NCI-H2107 (cell line): ENCODE measurements at places on chromosomes 5 and 9.
A peak's percentile ranks its signal among the peaks of the same experiment; 100 is the strongest.

- DNase-seq = no peak
These were observed 219.9 kb upstream of the BRINP1 start for GRCh38 chr9:119588874-119589744.

DNA sequence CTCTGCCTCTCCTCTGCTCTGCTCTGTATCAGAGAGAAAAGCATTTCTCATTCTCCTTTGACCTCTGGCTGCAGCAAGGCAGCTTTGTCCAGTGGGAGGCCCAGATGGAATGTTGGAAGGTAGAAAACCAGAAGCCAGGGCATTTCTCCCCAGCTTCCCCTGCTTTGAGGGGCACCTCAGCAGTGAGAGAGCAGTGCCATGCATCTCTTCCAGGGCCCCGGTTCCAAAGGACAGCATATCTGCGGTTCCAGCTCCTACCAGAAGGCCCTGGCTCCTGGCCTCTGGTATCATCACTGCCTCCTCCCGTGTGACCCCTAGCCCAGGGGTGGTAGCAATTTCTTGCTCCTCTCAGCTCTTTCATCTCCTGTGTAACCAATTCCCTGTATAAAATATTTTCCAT, 190.8 kb downstream of the SPOCK1 start:
- DNase-seq = no peak

DNA sequence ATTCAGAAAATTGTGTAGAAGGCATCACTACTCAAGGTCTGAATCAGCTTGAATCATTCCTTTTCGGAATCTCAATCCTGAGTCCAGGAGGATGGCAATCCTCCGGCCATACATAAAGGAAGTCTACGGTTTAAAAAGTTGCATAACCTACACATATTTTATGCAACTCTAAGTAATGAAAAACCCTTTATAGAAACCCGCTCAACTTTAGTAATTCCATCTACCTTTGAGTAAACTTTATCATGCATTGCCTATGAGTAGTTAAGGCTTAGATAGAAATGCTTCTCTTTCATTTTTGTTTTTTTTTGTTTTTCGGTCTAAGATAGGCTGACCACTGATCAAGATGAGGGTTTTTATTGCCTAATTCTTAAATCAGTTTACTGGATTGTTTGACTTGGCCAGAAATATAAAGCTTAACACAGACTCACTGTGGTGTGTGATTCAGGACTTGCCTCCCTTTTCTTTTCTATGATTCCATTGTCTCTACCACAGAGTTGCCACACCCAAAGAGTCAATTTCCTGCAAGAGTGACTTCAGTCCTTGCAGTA, 85.0 kb downstream of the LURAP1L start:
- DNase-seq = no peak

- no peak for DNase-seq
These were observed 26.5 kb downstream of the SEMA4D start for GRCh38 chr9:89471390-89471789.

DNA sequence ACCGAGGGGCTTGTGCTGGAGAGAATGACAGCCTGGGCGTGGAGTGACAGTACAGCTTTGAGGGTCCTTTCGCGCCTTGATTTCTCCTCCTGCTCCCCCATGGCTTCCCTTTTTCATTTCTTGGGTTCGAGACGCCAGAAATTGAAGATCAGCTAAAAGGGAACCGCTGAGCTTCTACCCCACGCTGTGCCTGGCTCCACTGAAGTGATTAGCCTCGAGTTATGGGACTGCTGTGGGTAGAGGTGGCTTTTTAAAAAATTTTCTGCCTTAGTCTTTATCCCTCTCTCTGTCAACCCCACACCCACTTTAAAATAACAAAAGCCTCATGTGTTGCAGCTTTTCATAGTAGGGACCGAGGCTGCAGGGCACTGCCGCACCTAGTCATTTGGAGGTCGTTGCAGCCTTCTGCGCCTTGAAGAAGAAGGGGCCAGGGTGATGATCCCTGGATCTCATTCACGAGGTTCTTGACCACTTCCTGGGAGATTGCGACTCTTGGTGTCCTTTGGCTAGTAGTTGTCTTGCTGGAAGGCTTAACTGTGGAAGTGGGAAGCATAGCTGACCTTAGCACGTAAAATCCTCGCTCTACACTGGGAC, 603 bp downstream of the PPIP5K2 start:
- no peak for DNase-seq

DNA sequence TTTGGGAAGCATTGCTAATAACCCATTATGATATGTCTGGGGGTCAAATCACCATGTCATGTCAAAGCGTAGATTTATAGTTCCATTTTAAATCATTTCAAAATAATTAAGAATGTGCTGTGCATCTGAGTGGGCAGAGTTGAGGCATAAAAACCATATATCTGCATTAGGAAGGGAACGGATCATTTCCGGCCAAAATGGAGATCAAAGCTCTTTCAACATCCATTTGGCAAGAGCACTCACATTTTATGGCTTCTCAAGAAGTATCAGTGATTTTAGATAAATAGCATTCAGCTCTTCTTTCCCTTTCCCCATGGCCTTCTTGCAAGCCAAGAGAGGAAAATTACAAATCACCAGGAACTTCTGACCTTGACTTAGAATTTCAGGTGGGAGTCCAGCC, 89.9 kb downstream of the HSPA4 start:
- DNase-seq = no peak

DNA sequence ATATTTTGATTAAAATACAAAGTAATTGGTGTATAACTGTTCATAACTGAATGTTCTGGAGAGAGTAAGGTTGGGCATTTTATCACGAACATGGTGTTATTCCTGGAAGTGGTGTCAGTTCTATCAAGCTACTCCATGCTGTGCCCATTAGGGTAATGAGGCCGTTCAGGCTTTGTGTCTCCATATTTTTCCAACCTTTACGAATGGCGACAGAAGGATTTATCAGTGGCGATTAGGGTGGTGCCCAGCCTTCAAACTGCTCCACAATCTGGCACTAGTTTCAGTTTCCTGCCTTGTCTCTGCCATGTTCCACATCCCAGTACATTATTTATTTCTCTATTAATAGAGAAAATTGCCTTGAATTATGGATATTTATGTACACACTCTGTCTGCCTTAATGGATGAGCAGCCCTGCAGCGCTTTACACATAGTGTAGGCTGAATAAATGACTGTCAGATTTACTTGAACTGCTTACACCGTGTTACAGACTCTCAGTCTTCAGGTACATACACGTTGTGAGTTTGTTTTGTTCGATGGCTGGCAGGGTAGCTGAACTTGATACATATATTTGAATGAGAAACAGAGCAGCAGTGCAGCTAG, 23.9 kb upstream of the TMC1 start:
- DNase-seq = no peak

DNA sequence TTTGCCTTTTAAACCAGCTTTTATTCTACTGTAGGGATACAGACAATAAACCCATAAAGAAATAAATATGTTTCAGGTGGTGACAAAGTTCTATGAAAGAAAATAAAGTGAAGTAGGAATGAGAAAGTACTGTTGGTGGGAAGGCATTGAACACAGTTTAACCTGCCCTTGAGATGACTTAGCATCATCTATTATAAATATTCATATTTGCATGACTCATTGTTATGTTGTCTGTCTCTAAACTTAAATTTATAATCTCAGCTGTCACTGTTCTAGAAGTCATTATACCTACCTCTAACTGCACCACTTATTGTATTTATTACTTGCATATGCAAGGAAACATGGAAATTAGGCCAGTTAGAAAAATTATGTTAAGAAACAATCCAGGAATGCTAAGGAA, 202.2 kb downstream of the CHSY3 start:
- DNase-seq = no peak

DNA sequence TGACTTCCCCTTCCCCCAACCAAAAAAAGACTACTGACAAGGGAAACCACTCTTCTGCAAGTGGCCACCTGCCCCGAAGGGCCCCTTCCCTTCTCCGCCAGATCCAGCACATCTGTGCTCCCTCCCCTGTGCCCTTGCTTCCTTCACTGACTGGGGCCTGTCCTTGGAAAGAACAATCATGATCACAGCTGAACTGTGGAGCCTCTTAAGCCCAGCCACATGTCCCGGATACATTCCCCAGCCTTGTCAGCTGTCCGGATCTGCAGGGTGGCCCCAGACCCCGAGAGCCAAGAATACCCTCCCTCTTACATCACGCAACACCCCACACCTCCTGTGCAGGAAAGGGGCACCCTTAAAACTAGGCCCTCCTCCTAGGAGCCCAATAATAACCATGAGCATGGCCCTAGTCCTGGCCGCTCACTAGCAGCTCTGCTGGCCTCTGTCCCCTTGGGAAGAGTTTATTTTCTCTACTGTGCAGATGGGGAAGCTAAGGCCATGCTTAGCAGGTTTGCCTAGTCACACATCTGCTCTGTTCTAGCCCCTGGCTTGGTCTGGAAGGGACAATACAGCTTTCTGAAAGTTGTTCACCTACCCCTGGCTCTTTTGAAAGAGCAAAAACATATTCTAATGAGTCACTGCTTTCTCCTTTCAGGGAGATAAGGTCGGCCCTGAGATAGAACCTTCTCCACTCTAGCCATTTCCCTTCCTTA, 3.8 kb downstream of the SPRY4 start:
- DNase-seq = no peak

GRCh38 chr5:98791898-98792580, 18.6 kb downstream of the RGMB start:
- DNase-seq = no peak

DNA sequence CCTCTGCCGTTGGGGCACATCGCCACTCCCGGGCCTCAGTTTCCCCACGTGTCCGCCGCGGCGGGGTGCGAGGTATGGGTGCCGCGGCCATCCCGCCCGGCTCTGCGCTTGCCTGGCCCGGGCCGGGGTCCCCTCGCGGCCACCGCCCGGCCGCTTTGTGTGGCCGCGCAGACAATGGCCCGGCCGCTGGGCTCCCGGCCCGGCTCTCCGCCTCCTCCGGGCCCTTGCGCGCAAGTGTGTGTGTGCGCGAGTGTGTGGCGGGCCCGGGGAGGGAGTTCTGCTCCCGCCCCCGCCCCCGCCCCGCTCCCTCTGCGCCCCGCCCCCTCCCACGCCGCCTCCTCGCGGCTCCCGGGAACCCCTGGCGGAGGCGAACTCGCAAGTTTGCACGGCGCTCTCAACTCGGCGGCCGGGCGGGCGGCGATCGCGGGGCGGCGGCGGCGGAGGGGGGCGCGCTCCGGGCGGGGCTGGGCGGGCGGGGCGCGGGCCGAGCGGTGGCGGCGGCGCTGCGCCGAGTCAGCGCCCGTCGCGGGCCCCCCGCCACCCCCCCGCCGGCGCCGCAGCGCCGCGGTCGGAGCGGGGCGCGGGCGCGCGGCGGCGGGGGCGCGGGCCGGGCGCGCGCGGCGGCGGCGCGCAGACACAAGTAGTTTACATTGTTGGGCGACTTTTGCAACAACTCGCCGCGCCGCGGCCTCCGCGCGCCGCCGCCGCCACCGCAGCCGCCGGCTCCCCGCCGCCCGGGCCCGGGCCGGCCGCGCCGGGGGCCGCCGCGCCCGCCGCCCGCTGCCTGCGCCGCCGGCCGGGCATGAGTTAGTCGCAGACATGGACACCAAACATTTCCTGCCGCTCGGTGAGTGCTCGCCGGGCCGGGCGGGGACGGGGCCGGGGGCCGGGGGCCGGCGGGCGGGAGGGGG, at the start of gene RXRA:
Gene RXRA, plus strand, starts transcription at position 643 of the 911 bp plus-strand sequence. Its CDS starts 177 bp downstream, at position 820.
- peak; percentile 41 for DNase-seq

- DNase-seq = no peak
These were observed 228.0 kb downstream of the DCP2 start for GRCh38 chr5:113204525-113205161.

- DNase-seq = peak; percentile 96
These were observed 21.1 kb upstream of the TERT start for GRCh38 chr5:1315709-1316587.

DNA sequence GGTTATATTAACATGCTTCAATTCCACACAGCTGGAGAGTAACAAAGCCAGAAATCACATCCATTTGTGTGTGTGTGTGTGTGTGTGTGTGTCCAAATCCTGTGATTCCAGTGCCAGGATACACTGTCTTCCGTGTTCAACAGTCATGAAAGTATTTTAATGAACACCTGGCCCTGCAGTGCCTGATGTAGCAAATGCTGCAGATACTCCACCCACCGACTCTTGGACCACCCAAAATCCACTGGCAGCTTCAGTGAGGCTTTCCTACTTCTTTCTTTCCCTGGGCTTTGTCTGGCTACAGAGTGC, 13.1 kb upstream of the INSYN2B start:
- DNase-seq = no peak

- no peak for DNase-seq
These were observed 617 bp upstream of the FPGS start for GRCh38 chr9:127801955-127802575.

DNA sequence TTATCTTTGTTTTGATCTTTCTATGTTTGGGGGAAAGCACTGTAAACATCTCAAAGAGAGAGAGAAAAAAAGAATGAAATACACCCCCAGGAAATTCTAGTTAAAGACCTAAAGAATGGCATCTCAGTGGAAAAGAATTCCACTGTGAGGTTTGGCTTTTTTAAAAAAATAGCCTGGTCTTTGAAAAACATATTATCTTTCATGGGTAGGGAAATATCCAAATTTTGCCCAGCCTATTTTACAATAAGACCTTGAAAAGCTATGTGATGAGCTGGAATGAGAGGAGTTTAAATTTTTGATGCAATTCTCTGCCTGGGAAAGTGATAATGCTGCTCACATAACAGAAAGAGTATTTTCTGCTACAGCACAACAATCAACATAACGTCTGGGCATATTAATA, 348.1 kb upstream of the WWC1 start:
- DNase-seq = no peak

DNA sequence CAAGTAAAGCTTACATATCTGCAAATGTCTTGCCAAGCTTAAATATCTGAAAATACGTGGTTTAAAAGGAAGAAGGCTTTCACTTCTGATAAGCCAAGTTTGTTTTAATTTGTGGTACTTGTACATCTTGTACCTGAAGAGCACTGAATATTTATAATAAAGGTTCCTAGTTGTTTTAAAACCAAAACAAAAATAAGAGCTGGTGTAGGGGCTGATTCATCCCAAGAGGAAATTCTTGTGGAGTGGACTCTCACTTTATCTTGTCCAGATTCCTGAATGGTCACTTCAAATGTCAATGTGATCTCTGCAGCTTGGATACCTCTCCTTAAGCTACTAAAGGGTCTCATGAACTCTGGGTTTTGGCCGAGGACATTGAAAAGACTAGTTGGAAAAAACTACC, 29.5 kb downstream of the MAMDC2 start:
- no peak for DNase-seq

GRCh38 chr5:97554977-97555643, 372.1 kb upstream of the RIOK2 start:
- no peak for DNase-seq

DNA sequence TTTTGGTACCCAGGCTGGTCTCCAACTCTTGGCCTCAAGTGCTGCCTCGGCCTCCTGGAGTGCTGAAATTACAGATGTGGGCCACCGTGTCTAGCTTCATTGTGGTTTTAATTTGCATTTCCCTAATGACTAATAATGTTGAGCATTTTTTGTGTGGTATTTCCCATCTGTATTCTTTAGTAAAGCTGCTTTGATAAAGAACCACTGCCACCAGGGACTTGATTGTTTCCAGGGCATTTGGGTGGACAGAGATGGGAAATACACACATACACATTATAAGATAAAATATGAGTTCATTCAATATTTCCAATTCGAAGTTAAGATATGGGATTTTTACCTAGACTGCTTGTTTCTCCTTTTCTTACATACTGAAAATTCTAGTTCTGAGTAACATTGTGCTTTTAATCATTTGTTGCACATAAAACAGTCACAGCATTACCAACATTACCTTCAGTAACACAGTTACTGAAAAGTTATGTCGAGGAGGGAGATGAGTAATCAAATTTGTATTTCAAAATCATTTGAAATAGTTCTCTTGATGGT, 28.9 kb downstream of the HABP4 start:
- DNase-seq = no peak

- DNase-seq = no peak
These were observed 91.6 kb downstream of the TMEM174 start for GRCh38 chr5:73264631-73265030.
